ENCODE measurements at places on chromosomes 6 and 20.
A peak's percentile ranks its signal among the peaks of the same experiment; 100 is the strongest.

- peak; percentile 94 for DNase-seq
These were observed at the start of the genes NFS1 and ROMO1 for GRCh38 chr20:35699127-35699956. Gene NFS1, minus strand, starts transcription at chr20:35699352. Its CDS starts 64 bp downstream, at chr20:35699288. Gene ROMO1, plus strand, starts transcription at chr20:35699405. Its CDS starts 228 bp downstream, at chr20:35699633.

- DNase-seq: no peak
These were observed 241.6 kb upstream of the PRND start for GRCh38 chr20:4480104-4480503.

DNA sequence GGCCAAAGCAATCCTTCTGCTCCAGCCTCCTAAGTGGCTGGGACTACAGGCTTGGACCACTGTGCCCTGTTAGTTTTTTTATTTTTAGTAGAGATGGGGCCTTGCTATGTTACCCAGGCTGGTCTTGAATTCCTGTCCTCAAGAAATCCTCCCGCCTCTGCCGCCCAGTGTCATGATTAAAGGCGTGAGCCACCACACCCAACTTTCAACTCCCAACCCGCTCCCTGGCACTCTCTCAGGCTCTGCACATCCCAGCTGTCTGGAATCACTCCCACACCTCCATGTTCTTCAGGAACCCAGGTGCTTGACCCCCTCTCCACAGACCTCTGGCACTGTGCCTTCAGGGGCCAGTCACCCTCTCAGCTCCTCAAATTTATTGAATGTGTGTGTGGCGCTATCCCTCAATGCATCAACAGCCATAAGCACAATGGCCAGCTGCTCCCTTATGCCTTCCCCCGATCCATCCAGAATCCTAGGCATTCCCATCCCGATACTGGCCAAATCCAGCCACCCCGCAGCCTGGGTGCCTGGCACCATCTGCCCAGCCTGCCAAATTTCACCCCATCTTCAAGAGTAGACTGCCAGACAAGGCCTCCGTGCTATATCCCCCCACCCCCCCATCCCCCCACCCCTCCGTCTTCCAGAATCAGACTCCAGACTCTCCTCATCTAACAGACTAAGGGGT, 647 bp upstream of the POU5F1 start:
- no peak for DNase-seq

DNA sequence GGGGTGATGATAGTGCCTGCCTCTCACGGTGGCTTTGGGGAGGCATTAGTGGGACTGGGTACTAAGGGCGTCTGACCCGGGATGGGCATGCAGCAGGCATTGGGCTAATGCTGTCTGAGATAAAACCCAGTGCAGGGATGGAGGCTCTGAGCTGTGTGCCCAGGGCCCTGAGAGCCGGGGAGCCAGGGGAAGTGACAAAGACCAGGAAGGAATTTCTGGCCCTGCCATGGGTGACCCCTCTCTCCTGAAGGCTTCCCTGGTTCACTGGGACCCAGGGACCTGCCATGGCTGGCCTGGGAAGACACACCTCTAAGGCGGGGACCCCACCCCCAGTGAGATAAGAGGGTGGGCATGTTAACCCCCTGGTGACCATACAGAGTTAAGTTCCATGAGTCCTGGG, 3.9 kb upstream of the GATA5 start:
- DNase-seq: no peak

DNA sequence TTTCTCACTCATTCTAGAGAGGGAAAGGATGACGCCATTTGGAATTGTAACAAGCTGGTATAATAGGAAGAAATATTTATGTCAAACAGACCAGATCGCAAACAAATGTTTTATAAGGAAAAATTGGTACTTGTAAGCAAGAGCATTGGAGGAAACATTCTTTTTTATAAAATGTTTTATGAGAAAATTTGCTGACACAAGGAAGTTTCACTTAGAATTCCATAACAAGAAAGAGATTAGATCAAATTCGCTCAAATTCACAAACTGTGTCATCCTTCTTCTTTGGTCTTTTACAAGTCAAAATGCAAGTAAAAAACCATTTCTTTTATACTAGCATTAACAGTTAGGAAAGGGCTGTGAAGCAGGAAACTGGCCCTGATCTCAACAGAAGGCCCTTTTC, 179.9 kb downstream of the TRDN start:
- DNase-seq: no peak

DNA sequence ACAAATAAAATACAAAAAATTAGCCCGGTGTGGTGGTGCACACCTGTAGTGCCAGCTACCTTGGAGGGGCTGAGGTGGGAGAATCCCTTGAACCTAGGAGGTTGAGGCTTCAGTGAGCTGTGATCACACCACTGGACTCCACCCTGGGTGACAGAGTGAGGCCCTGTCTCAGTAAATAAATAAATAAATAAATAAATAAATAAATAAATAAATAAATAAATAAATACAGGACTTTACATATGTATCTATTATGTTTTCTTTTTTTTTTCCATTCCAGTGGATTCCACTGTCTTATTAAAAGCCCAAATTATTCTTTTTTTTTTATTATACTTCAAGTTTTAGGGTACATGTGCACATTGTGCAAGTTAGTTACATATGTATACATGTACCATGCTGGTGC, 41.1 kb upstream of the ENPP5 start:
- no peak for DNase-seq

GRCh38 chr6:134146268-134147033, 94.0 kb upstream of the SLC2A12 start:
- DNase-seq: peak; percentile 26

GRCh38 chr20:37686762-37687477, 6.9 kb upstream of the CTNNBL1 start:
- DNase-seq: peak; percentile 15

DNA sequence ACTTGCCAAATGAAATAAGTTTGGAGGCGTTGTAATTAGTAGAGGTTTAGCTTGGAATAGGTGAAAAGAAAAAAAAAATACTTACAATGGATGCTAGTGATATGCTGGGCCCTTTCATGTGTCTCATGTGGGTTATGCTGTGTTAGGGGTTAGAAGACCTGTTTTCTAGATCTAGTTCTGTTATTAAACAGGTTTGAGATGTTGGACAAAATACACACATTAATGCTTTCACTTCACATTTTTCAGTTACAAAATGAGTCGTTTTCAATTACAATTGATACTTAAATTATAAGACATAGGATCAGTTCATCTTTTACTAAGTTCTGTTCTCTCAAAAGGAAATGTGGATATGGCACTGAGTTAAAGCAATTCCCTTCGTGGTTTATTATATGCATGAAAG, 509.8 kb downstream of the EPM2A start:
- DNase-seq: no peak

GRCh38 chr6:47353871-47354270, 44.2 kb upstream of the TNFRSF21 start:
- DNase-seq: no peak

DNA sequence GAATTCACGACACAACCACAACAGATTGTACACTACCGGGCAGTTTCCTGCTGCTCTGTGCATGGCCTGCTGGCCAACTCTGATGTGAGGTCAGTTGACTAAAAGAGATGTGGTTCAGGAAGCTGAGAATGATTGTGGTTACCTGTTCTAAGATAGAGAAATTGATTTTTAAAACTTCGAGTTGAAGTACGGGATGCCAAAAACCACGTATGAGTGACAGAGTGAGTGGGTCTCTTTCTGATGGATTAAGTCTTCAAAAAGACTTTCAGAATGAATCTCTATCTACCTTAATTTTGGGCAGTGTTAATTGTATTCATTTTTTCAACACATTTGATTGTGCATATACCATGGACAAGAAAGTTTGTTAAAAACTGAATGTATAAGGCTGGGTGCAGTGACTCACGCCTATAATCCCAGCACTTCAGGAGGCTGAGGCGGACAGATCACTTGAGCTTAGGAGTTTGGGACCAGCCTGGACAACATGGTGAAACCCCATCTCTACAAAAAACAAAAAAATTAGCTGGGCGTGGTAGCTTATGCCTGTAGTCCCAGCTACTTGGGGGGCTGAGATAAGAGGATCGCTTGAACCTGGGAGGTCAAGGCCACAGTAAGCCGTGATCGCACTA, 121.2 kb downstream of the SGK1 start:
- no peak for DNase-seq

GRCh38 chr6:90026216-90026615, 131.9 kb downstream of the GJA10 start:
- no peak for DNase-seq

GRCh38 chr6:122154155-122154554, 245.3 kb upstream of the HSF2 start:
- no peak for DNase-seq

GRCh38 chr6:47133230-47134000, 91.3 kb upstream of the ADGRF1 start:
- no peak for DNase-seq

DNA sequence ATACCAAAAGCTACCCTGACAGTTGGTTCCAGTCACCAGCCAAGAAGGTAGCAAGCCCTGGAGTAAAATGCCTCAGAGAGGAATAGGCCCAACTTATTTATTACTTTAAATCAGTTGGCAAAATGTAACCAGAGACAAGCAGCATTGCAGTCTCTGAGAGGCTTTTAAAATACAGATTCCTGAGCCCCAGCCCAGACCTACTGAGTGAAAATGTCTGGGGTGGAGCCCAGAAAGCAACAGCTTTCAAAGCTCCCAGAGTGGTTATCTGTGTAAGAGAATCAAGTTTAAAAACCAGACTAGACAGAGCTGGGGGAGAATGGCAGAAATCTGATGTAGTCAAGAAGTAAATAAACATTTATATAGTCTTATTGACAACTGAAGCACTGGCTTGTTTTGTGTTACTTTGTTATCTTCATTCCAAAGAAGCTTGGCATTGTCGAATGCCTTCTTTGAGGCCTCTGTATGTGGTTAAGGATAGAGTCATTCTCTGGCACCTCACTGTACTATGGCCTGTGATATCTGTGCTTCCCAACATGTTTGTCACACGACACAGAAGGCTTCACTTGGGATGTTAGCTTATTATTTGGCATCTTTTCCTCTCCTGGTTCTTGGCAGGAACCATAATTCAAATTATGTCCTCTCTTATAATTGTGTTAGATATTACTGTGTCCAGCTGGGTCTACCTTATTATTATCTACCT, 313.5 kb downstream of the SLC35F1 start:
- no peak for DNase-seq

DNA sequence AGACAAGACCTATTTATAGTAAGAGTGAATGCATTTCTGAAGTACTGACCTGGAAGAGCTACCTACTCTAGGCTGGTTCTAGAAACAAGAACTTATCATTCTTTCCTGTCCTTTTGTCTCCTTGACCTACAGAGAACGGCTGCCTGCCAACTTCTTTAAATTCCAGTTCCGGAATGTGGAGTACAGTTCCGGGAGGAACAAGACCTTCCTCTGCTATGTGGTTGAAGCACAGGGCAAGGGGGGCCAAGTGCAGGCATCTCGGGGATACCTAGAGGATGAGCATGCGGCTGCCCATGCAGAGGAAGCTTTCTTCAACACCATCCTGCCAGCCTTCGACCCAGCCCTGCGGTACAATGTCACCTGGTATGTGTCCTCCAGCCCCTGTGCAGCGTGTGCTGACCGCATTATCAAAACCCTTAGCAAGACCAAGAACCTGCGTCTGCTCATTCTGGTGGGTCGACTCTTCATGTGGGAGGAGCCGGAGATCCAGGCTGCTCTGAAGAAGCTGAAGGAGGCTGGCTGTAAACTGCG, 8.3 kb downstream of the APOBEC2 start:
- DNase-seq: no peak

- DNase-seq: no peak
These were observed 41.8 kb downstream of the DLL1 start for GRCh38 chr6:170248861-170249600.

GRCh38 chr6:155936127-155936526, 480.5 kb upstream of the NOX3 start:
- no peak for DNase-seq

DNA sequence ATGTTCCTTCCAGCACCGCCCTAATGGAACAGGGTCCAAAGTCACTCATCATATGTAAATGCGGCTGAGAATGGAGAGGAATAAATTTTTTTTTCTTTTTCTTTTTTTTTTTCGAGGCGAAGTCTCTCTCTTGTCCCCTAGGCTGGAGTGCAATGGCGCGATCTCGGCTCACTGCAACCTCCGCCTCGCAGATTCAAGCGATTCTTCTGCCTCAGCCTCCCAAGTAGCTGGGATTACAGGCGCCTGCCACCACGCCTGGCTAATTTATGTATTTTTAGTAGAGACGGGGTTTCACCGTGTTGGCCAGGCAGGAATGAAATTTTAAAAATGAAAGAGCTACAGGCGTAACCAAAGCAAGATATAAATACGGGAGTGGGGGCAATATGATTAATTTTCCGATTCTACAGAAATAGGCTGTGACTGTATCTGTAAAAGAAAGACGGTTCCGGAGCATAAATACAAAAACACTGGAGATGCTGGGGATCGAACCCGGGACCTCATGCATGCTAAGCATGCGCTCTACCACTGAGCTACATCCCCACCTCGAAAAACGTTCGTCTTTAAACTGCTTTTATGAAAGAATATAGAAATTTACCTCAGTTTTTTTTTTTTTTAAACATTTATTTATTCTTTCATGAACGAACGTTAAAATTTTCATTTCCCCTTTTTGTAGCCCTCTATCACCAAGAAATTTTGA, 132.2 kb downstream of the GPX5 start:
- peak; percentile 84 for DNase-seq

- DNase-seq: peak; percentile 76
These were observed 9.9 kb upstream of the PSMF1 start for GRCh38 chr20:1108437-1108920.

GRCh38 chr6:95686895-95687294, 109.6 kb downstream of the MANEA start:
- no peak for DNase-seq

DNA sequence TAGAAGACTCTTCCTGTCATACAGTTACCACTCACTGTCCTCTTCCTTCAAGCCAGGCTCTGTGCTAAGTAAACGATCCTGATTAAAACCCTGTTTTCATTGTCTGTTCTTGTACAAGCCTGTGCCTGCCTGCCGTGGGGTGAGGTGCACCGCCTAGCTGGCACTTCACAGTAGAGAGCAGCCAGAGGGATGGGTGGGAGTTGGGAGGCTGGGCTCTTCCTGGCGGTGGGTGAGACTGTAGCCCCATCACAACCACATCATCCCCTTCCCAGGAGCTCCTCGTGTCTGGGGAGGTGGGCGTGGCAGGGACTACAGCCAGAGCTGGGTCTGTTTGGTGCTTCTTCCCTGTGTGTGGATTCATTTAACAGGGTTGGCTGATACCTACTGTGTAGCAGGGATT, 382.0 kb downstream of the TAF4 start:
- no peak for DNase-seq

- no peak for DNase-seq
These were observed 50.4 kb downstream of the YTHDF1 start for GRCh38 chr20:63165356-63166192.

DNA sequence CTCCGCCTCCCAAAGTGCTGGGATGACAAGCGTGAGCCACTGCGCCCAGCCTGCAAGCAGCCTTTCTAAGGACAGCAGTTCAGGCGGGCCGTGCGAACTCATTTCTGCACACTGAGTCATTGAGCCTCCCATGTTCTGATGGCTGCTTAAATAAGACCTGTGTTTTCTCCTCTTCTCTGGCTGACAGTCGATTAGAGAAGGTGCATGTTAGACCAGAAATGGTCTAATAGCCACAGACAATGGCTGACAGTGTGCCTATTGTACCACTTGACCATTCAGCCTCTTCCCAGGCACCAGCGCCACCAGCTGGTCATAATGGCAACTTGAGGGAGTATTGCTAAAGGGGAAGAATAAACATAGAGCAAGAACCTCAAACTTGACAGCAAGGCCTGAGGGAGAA, 6.2 kb downstream of the CST11 start:
- DNase-seq: peak; percentile 62

GRCh38 chr6:152154559-152155356, 347.3 kb downstream of the ESR1 start:
- no peak for DNase-seq

GRCh38 chr20:20409331-20409730, 41.4 kb downstream of the INSM1 start:
- no peak for DNase-seq
